ENCODE measurements at places on chromosomes 5 and 9.
A peak's percentile ranks its signal among the peaks of the same experiment; 100 is the strongest.

DNA sequence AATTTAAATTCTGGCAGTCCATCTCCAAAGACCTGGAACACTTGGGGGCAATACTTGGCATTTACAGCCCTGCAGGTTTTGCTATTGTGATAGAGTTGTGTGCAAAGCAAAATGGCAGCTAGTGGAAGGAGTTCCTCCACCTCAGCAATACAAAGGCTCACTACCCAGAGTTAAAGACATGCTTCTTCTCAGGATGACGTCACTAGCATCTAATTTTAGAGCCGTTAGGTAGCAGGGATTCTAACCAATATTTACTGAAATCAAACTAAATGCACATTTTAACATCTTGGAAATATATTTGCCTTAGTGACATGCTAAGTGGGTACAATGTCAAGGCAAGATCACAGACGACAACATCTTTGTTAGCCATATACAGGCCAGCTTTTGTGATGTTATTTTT is 261.6 kb downstream of the MAN2A1 start:
- no peak for DNase-seq

DNA sequence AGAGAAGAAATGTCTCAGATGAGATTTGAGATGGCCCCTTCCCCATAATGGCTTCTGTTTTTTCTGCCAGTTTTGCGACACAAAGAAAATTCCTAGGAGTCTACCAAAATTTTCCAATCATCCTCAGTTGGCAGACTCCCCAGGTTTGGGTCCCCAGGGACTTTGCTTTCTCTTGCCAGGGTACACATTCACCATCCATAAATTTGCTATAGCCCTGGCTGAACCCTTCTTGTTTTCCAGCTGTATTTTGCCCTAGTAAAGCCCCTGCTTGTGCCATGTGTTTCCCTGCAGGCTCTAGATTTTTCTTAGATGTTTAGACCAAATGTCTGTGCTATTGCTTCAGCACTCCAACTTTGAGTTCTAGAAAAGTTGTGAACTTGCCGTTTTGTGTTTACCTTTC is 283.2 kb downstream of the ANXA1 start:
- no peak for DNase-seq

DNA sequence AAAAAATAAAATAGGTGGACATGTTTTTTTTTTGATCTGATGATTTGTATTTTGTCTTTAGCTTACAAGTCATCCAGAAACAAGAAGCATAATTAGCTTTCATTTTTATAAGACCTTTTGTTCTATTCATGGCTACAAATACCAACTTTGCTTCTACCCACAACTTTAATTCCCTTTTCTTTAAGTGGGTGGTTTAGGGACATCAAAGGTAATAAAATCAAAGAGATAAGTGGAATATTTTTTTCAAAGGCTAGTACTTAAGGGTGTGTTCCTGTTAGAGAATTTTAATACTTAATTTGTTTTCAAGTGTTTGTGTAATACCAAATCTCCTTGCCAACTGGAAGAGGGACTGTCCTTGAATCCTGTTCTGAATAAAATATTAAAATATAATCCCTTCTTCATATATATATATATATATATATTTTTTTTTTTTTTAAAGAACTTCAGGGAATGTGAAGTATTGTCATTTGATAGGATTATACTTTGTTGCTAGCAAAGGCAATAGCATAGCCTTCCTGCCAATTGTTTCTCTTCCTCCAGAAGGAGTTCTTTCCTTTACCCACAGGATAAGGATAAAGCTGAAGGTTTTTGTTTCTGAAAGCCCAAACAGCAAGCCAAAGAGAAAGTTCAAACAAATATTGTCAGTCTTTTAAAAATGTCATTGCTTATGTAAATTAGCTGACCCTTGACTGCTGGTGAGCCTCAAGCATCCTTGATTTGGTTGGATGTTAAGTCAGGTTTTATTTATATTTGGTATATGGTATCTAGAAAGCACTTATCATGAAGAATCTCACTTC is 108.9 kb downstream of the PAM start:
- peak; percentile 19 for DNase-seq

DNA sequence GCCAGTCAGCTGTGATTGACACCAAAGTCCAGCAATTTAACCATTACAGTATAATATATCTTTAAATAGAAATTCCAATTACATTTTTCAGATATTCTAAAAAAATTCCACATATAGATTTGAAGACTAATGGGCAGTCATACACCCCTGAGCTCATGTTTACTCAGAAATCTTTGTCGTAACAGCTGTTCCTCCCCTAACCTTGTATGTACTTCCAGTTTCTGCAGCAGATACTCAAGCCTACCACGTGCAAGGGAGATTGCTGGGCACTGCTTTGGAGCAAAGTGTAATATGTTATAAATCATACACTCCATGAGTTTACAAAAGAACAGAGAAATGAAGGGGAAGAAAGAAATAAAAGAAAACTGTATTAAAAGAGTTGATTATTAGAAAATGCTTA is 241.2 kb downstream of the TRIM32 start:
- DNase-seq = no peak

DNA sequence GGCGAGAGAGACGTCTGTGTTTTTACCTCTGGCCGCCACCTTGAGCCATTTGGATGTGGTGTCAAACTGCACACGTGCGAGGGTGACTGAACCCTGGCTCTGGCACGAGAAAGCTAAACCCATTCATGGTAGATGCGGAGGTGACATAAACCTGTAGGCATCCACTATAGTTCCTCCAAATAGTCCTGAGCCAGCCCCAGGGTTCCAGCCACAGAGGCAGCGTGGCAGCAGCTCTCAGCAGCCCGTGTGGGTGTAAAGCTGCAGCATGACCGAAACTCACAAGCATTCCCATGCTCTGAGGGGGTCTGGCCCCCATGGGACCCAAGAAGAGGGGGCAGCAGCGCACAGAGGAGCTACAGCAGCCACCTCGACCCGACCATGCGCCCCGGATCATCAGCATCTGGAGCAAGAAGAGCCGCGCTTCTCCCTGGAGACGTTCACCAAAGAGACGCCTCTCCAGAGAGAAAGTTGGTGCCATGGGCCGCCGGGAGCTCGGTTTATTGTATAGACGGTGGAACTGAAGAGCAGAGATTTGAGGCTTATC is 303.8 kb upstream of the IRX4 start:
- DNase-seq = no peak

- no peak for DNase-seq
These were observed 16.5 kb downstream of the GARNL3 start for GRCh38 chr9:127280880-127281660.

- no peak for DNase-seq
These were observed 378.8 kb upstream of the TLE4 start for GRCh38 chr9:79193001-79193400.

GRCh38 chr9:8863886-8864544 is 1064.4 kb upstream of the DMAC1 start:
- DNase-seq = peak; percentile 26

DNA sequence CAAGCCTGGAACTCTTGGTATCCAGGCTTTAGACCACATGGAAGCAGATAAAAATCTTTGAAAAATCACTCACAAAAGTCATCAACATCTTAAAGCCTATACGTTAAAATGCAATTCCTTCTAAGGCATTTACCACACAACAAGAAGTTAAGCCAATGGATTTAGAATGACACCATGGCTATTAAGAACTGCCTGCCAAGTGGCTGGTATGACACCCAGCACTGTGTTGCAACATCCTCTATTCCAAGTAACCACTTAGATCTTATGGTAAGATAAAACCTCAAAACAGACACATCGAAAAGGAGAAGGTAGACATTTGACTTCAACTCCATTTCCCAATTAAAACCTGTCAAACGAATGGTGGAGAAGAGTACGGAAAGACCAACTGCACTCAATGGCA is 344.2 kb upstream of the SLC30A5 start:
- no peak for DNase-seq

DNA sequence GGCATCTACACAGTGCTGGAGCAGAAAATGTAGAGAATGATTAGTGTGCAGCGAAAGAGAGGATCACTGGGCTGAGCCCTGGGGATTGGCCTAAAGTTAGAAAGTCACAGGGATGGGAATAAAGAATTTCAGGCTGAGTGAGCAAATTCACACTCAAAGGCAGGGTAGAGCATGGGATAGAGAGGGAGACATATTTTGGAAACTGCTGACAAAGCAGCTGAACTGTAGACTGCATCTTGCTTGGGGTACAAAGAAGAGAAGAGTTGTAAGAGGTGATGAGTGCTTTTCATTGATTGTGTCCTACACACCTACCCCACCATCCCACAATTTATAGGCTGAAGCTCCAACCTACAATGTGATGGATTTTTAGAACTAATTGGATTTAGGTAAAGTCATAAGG is 677.8 kb downstream of the TAF11L14 start:
- no peak for DNase-seq

GRCh38 chr5:139788294-139788910 is 7.2 kb upstream of the PSD2 start:
- DNase-seq = peak; percentile 62

- peak; percentile 70 for DNase-seq
These were observed 320 bp downstream of the PCDHB1 start for GRCh38 chr5:141051521-141051866.

DNA sequence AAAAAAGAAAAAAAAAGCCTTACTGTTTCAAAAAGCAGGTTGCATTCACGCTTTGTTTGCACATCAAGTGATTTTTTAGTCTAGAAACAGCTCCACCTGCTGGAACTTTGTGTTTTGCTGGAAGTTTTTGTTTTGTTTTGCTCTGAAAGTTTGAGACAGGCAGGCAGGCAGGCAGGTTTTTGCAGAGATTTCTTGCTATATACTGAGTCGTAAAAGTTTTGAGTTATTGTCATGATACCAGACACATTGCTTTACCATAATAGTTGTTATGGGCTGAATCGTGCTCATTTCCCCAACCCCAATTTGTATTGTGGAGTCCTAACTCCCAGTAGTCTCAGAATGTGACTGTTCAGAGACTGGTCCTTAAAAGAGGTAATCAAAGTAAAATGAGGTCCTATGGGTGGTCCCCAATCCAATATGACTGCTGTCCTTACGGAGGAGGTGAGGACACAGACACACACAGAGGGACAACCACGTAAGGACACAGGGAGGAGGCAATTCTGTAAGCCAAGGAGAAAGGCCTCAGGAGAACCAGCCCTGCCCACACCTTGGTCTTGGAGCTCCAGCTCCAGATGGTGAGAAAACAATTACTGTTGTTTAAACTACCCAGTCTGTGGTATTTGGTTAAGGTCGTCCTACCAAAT is 20.9 kb downstream of the OR2Y1 start:
- peak; percentile 69 for DNase-seq

Data from GM23338 (cell line).